Mesenchymal stem cell (in vitro differentiated cells and primary cell): ENCODE measurements at places on chromosomes 2 and 18.

DNA sequence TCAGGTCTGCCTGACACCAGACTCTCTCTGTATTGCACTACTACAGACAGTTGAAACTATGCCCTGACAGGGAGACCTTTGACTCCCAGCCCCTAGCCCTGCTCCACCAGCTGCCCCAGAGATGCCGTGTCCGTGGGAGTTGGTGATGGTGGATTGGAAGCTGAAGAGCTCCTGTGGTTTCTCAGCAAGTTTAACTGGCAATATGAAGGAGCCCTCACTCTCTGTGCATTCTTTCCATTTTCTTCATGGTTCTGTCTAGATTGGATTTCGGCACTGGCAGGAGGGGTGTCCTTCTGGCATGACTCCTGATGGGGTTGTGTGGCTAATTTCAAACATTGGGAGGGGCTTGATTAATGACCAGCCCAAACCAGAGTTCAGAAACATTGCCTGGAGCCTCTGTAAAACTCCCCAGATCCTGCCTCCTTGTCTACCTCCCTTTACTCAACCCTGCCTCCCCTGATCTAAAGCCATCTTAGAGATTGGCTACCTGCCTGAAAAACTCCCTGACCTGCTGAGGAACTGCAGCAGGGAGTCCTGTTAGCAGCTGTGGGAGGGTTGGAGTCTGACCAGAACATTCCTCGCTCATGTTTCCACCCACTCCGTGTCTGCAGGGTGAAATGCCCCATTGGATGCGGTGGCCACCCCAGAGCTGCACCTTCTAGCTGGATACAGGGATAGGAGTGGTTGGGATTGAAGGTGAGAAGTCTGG is 206.9 kb upstream of the SPRED2 start:
- DNase-seq: no peak

DNA sequence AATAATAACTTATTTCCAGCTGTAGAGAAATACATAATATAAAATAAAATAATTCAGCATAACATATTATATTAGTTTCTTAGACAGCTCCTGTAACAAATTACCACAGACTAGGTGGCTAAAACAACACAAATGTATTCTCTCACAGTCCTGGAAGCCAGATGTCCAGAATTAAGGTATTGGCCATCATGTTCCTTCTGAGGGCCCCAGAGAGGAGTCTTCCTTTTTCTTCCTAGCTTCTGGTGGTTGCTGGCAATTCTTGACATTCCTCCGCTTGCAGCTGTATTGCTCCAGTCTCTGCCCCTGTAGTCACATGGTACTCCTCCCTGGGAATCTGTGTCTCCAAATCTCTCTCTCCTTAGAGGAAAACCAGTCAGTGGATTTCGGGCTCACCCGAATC is 146.8 kb downstream of the RBM43 start:
- DNase-seq: no peak

DNA sequence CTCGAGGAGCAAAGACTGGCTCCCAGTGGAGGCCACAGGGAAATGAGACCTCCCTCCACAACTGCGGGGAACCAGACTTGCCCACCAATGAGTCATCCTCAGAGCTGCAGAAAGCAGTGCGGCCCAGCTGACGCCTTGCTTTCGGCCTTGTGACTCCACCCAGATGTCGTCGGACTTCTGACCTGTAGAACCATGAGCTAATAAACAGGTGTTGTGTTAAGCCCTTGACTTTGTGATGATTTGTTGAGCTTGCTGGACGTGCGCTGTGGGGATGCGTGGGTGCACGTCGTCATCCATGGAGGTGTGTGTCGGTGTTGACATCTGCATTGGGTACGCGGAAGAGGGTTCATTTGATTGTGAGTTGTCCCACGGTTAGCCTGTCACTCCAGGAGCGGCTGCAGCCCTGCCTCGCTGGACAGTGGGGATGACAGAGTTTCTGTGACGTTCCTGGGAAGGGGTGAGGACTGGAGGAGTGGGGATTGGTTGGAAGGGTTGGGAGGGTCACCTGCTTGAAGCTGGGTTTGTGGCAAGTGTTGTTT is 154.1 kb downstream of the SH3BP4 start:
- peak; percentile 70 for DNase-seq

- DNase-seq: peak; percentile 24
Measured at GRCh38 chr2:176637486-176638166, 368.4 kb downstream of the MTX2 start.

DNA sequence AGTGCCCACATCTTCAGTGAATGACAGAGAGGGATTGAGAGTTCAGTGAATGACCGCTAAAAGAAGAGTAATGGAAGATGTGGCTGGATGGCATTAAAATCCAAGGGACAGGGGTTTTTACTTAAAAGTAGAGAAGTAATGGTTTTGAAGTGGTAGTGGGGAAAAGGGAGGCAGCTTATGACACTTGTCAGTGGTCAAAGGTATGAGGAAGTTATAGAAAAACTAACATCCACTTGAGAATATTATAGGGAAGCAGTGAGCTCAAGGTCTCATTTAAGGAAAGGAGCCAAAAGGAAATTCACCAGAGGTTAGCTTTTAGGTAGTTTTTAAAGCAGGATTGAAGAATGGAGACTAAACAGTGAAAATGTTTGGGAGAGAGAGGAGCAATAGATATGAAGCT is 24.3 kb downstream of the CDK15 start:
- no peak for DNase-seq

GRCh38 chr2:190791347-190791975 is 89.2 kb upstream of the GLS start:
- DNase-seq: peak; percentile 84

GRCh38 chr2:68653034-68653433 is 9.7 kb downstream of the PROKR1 start:
- no peak for DNase-seq

DNA sequence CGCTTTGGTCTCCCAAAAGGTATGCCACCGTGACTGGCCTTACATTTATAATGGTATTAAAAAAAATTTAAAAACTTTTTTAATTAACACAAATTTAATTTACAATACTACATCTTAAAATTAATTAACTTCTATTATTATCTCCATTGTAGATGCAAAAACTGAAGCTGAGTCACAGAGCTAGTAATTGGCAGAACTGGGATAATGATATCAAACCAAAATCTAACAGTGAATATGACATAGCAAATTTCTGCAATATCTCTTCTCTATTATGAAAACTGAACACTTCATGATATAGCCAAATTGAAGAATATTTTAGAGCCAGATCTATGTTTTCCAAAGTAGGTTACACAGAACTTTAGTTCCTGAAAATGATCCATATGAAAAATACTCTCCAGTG is 66.4 kb upstream of the CHAC2 start:
- DNase-seq: no peak

DNA sequence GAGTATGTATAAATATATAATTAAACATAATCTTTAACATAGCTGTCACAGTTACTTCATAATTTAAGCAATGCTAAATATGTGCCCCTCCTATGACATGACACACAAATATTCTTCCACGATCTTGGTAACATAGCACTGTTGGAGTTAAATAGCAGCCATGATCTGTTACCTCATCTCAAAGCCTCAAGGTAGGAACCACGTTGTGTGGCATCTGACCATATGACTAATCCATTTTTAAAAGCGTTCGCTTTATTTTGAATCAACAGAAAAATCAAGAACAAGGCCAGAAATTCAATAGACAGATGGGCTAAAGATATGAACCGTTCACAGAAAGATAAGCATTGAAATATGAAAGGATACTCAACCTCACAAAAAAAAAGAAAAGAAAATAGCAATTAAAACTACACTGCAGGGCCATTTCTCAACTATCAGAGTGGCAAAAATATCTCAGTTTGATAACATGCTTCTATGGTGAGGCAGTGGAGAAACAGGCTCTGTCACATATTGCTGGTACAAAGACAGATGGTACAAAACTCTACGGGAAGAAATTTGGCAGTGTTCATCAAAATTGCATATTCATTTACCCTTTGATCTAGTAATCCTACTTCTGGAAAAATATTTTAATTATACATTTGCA is 105.9 kb downstream of the TMX3 start:
- DNase-seq: no peak

DNA sequence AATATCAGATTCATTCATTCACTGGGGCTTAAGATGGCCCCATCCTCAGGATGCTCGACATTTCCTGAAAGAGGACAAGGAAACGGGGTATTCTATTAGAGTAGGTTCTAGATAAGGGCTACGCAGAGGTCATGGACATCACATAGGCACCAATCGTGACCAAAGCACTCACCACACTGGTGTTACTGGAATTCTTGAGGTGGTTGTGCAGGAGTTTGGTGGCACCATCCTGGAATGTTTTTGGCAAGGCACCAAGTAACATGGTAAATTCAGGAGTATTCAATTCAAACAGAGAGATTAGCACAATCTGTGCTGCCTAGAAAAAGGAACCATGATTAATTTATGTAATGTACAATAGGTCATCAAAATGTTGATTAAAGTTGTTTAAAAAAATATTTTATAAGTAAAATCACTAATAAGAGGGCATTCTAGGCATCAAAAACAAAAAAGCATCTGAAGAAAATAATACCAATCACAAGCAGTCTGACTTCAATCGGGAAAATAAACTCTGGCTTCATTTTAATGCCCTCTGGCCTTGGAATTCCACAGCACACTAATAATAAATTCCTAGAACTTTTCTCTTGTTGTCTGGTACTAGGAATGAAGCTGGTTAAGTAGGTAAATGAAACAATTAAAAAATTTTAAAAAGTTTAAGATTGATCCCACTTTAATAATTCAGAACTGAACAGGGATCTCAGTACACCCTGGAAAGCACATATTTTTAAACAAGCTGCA is 102.8 kb upstream of the TFCP2L1 start:
- no peak for DNase-seq

GRCh38 chr2:37992601-37993000 is 67.5 kb downstream of the RMDN2 start:
- no peak for DNase-seq

DNA sequence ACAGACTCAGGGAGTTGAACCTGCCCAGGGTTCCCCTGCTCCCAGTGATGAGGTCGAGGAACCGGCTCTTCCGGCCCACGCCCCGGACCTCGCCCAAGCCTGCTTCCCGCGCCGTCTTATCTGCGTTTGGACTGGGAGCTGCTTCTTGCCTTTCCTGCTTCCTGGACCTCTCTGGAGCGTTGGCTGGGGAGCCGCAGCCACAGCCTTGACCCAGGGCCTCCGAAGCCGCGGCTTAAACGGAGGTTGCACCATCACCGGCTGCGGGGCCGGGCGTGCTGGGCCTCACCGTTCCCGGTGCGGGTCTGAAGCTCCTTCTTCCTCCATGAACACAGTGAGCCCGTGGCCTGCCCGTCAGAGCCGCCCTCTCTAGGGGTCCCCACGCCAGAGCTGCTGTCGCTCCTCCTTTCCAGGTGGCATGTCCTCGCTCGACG is 13.3 kb downstream of the NTSR2 start:
- no peak for DNase-seq

DNA sequence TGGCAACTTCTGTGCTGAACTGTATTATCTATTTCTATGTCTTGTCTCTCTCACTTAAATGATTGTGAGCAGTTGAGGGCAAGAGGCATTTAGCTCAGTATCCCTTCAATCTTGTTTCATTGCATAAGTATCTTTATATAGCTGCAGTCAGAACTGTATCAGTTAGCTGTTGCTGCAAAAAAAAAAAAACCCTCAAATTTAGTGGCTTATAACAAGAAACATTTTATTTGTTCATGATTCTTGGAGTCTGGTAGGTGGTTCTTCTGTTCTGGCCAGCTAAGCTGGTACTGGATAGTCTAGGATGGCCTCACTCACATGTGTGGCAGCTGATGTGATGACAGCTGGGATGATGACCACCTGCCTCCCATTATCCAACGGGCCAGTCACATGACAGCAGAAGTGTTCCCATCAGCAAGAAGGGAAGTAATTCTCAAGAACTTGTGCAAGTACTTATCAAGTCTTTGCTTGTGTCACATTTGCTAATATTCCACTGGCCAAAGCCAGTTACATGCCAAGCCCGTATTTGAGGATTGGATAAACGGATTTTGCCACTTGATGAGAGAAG is 67.8 kb downstream of the SLC4A3 start:
- DNase-seq: no peak

GRCh38 chr2:47299555-47299954 is 103.4 kb upstream of the MSH2 start:
- peak; percentile 89 for DNase-seq

GRCh38 chr2:85431570-85432205 is 13.2 kb downstream of the SH2D6 start:
- no peak for DNase-seq

DNA sequence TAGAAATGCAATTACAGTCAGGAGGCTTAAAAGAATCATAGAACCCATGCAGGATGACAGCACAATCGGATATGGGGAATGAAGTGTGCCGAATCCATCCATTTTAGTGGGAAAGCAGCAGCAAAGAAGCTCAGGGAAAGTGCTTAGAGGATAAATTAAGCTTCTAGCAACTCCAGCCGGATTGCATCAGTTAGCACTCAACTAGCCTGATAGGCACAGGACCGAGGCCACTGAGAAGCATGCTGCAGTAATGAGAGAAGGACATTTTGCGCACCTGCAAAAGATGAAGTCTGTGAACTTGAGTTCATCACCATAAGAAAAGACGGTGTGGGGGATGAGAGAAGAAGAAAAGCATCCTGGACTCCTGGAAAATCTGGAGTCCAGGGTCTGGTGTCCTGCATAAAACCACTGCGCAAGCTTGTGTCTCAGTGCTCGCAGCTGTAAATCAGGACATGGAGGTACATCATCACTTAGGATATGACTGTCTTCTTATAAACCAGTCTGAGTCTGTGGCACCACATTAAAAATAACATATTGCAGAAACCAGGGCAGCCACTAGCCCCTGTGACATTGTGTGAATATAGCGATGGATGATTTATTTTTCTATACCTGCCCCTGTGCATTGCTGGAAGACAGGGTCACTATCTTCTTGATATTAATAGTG is 665.5 kb upstream of the SOX11 start:
- no peak for DNase-seq
